SK-MEL-5 (cell line): ENCODE measurements at places on chromosomes 1 and 21. TPM values are rescaled to one million over a fixed set of nuclear protein-coding genes. Genes with fewer than 3 reads are reported as not detected.

DNA sequence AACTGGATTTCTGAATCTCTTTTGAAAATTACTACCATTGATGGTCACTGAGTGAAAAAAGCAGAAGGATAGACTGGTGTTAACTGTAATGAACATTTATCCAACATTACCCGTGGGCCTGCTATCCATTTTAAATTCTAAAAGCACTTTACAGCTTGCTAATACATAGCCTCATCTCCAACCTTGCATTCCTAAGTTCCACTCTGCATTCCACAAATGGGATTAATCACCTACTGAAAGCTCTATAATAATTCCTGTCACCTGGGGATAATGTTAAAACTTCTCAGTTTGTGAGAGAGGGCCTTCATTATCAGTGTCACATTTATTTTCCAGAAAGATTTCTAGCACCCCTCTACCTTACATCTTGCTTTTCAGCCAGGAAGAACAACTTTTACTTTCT lies 38.2 kb downstream of the PTPRC start:
- DNase-seq, result no peak

- DNase-seq, result no peak
Observed at GRCh38 chr1:22829309-22829989, 118.8 kb downstream of the EPHB2 start.

DNA sequence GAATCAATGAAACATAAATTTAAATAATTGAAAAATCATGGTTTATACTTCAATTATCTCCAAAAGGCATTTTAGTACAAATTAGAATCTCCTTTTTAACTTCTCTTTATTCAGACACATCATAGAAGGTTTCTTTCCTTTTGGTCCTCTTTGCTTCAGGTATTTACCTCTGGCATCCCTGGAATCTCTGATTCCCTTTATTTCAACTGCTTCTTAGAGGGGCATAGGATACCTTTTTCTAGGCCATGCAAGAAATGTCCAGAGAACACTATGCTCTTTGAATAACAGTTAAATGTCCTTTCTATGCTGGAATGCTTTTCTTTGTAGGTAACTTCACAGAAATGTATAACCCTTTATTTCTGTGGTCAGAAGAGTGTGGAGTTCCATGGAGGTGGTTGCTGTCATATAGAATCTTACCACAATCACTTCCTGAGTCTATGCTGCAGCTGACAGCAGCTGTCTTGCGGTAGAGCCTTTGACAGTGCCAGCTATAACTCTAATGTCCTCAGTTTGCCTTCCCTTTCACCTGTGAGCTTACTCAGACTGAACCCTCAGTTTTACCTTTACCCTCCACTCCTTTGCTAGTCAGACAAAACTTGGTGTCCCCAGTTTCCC lies 8.6 kb downstream of the LAMC2 start:
- no peak for DNase-seq

DNA sequence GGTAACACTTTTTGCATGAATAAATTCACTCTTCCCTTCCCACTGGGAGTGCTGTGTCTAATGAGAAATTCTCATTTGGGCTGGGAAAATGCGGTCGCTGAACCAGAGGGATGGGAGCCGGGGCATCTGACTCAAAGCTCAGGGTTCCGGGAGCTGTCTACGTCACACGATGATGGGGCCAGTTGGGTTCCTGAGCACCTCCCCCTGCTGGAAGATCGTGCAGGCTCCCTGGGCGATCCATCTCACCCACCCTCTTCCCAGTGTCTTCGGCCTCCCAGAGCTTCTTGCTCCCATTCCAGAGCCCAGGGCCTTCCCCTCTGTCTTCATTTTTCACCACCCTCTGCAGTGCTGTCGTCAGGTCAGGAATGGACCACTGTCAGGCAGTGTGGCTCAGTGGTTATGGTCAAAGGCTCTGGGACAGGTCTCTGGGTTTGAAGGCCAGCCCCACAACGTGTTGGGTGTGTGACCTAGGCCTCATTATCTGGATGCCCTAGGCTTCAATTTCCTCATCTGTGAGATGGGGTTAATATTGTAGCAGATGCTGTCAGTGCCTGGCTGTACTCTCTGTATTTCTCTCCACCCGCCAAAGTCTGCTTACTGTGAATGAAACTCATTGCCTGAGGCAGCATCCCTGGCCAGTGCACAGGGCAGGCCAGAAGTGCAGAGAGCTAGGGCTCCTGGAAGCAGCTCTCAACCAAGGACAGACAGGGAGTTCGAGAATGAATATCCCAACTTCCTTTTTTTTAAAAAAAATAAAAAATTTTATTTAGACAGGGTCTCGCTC lies 31.8 kb downstream of the IGSF21 start:
- peak; percentile 24 for DNase-seq

Gene EPHA8
- total RNA-seq, result 0.29 TPM in 1 of 2 replicates, not detected in the other
